ENCODE measurements at places on chromosomes 2 and 18.
A peak's percentile ranks its signal among the peaks of the same experiment; 100 is the strongest.

DNA sequence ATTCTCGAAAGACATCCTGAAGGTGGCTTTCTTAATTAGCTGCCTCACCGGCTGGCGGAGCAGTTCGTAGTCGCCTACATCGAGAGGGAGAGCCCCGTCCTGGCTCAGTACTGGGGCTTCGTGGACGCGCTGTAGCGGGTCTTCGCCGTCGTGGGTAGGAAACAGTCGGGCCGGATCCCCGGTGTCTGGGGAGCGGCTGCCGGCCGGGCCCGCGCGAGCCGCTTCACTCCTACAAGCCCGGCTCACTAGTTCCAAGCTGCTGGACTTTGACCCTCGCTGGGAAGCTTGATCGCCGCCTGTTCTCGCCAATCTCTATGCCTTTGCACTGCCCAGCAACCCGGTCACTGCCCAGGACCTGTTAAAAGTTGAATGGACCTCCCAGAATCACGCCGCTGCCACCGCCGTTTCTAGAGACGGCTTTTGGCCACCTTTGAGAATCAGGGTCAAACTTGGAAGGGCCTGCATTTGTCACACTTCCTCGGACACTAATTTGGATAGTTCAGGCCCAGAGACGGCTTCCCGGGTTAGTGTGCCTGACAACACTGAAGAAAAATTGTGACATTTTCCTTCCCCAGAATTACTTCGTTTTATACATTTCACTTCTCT, 41.4 kb upstream of the AKAIN1 start:
- DNase-seq, result peak; percentile 54

DNA sequence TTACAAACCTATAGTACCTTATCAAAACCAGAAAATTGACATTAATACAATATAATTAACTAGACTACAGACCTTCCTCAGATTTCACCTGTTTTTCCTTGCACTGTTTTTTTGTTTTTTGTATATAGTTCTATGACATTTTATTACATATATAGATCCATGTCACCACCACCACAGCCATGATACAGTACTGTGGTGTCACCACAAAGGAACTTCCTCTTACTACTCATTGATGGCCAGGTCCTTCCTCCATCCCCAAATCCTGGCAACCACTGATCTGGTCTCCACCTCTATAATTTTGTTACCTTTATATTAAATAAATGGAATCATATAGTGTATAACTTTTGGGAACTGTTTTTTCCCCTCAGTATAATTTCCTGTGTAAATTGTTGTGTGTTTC, 19.4 kb upstream of the ATP6V1B1 start:
- DNase-seq, result no peak

GRCh38 chr2:170824526-170825015, 7.9 kb downstream of the GAD1 start:
- no peak for DNase-seq

DNA sequence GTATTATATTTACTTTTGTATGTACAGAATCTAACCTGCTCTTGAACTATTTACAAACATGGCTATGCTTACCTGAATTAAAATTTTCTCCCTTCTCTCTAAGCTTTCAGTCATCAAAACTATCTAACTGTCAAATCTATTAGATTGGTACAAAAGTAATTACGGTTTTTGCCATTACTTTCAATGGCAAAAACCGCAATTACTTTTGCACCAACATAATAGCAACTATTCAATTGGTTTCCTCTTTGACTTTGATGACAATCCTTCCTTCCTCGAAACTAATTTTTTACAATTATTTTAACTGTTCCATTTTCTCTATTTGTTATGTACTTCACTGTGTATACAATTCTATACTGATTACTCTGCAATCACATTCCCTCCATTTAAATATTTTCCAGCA, 1019.4 kb upstream of the CDH2 start:
- DNase-seq, result no peak

DNA sequence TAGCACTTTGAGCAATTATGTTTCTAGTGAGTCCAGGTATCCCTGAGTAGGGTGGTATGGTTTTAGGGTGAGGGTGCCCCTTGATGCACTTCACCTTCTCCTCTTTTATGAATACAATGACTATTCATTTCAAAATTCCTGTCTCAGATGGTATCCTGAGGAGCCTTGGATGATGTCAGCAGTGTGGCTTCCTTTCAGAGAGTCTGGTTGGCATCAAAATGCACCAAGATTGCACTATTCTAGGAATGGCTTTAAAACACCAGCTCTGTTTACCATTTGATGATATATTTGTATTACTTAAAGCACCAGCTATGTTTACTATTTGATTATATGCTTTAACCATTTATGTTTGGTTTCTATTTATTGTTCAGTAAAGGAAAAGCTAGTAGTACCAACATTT, 141.0 kb downstream of the FMNL2 start:
- DNase-seq, result no peak

DNA sequence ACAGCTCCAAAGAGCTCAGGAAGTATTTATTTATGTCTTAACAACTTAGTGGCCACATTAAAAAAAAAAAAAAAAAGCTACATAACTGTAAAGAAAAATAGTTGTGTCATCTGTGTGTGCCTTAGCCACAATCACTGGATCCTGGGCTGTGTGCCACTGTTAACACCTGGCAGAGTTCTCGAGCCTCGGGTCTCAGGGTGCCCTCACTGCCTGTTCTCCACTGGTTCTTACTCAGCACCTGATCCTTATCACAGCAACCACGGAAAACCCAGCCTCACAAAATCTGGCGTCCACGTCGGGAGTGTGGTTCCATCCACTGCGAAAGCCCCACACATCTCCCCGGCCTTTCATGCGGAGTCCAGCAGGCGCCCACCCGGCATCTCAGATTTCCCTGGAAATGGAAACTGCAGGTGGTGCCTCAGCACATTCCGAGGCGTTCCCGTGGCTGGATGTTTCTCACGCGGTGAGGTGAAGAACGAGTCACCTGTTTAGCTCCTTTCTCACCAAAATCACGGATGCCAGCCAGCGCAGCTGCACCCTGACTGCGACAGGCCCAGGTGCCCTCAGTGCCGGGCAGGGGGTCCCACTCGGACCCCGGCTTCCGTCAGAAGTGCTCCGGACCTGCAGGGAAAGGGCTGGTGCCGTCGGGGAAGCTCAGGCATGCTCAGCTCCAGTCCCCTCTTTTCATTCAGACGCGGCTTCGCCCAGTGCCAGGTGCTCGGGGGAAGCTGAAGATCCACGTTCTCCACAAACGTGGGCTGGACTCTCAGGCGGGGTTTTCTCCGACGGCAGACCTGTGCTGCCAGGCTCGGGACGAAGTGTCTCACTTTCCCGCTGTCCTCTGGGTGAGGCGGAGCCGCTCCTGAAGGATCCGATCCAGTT, 198.7 kb upstream of the SALL3 start:
- DNase-seq, result no peak

DNA sequence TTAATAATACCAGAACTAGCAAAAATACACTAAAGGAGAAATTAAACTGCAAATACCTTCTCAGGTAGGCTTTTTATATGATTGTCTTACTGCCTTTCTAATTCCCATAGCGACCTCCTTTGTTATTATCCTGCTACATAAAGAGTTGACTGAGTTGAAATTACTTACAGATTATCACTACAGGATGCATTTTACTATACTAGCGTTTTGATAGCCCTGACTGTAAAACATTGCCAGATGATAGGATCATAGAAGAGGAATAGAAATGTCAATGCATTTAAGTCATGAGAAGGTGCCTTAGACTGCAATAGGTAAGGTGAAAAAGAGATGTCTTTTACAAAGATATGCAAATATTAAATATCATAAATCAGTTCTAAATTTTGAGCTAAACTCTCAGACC, 639.7 kb downstream of the NRXN1 start:
- no peak for DNase-seq

DNA sequence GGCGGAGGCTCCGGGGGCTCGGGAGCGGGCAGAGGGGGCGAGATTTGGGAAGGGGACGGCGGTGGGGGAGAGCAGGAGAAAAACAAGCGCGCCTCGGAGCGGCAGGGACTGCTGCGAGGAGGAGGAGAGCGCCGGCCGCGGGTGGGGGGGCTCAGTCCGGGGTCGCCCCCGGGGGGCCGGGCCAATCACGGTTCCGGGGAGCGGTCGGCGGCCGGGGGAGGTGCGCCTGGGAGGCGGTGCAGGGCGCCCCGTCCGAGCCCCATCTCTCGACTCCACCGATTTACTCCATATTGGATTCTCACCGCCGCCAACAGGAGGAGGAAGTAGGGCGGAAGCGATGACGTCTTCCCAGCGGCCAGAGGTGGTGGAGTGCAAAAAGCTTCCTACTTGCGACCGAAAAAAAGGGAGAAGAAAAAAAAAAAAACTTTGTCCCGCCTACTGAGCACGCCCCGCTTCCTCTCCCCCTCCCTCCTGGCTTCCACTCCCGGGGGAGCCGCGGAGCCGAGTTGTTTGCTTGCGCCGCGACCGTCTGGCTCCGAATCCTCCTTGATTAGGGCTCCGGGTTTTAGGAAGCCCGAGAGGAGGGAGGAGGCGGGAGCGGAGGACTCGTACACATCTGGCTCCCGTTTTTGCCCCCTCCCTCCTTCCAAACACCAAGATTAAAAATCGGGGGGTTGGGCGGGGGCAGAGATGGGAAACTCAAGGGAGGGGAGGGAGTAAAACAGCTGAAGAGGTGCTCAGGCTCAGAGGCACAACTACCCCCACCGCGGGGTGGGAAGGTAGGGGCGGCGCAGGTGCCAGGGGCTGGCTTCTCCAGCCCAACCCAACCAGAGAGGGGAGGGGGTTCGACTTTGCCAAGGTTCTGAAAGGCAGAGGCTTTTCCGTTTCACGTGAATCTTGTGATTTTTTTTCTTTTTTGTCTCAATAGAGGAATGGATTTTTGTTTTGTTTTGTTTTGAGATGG, at the start of gene SPRED2:
Gene SPRED2, minus strand, starts transcription at position 373 of the 964 bp plus-strand sequence. CDS start 612 bp downstream, outside the sequence.
- peak; percentile 82 for DNase-seq

GRCh38 chr18:13395577-13395976, 177.0 kb downstream of the LDLRAD4 start:
- no peak for DNase-seq

- DNase-seq, result no peak
Measured at GRCh38 chr2:1702186-1702565, 42.1 kb downstream of the PXDN start.

DNA sequence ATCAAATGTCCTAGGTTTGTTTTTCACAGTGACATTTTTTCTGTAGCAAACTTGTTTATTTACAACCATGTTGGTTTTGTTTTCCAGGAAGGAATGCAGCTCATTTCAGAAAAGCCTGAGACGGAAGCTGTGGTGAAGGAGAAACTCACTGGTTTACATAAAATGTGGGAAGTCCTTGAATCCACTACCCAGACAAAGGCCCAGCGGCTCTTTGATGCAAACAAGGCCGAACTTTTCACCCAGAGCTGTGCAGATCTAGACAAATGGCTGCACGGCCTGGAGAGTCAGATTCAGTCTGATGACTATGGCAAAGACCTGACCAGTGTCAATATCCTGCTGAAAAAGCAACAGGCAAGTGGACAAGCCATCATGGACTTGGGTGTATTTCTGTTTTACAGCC, 79.2 kb upstream of the EML6 start:
- DNase-seq, result no peak

DNA sequence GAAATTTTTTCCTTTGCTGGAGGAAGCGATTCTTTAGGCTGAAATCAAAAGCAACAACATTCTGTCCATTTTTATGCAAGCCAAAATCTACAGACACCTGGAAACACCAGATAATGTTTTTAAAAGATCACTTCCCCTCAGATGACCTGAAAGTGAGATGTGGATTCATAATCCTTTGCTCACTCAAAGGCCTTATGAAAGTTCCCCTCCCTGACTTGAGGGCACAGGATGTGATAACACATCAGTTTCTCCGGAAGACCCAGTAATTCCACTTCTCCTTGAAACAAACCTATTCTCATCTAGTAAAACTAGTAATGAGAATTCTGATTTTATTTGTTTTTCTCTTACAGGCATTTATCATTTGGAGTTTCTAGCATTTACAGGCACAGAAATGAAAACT, 218.3 kb upstream of the RND3 start:
- no peak for DNase-seq

DNA sequence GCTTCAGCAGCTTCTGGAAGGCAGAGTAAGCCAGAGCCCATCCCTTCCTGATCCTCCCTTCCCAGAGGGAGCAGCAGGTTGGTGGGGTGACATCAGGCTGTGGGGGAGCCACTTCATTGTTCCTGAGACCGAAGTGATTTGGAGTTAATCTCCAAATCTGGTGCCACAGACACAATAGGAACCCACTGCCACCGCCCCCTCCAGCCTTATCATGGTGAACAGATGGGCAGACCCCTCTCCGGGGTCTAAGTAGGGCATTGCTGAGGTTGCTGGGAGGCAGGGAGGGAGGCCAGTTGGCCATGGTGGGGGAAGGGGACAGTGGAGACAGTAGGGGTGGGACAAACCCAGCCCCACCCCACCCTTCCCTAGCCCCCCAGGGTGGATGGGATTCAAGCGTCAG, 25.6 kb upstream of the SLC35F6 start:
- DNase-seq, result no peak

DNA sequence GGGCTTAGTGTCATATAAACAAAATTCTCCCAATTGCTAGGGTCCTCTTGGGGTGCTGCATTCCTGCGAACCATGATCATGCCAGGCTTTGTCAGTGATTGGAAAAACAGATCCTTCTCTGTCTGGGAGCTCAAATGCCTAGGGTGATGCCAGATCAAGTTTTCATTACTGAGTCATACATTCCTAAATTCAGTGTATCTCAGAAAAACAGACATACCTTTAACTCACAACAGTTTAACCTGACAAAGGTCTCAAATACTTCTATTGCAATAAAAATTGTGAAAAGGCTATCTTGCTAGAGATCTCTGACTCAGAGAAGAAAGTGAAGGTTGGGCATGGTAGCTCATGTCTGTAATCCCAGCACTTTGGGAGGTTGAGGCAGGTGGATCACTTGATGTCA, 86.9 kb downstream of the SH3YL1 start:
- DNase-seq, result no peak

DNA sequence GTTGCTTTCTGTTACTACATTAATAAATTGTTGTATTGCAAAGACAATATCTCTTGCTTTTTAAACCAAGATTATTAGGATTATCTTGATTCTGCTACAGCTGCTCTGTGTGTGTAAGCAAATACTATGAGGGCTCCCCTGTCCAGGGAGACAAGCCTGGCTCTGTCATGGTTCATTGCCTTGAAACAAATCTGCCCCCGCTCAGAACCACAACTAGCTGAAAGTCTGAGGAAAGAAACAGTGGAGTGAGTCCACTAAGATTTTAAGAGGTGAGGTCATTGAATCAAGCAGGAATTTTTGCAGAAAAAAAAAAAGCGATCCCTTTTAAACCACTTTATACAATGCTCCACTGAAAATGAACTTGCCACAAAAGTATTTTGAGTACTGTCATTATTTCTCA, 30.8 kb upstream of the LRRTM4 start:
- no peak for DNase-seq

GRCh38 chr2:147716906-147717305, 127.9 kb upstream of the ACVR2A start:
- DNase-seq, result no peak

DNA sequence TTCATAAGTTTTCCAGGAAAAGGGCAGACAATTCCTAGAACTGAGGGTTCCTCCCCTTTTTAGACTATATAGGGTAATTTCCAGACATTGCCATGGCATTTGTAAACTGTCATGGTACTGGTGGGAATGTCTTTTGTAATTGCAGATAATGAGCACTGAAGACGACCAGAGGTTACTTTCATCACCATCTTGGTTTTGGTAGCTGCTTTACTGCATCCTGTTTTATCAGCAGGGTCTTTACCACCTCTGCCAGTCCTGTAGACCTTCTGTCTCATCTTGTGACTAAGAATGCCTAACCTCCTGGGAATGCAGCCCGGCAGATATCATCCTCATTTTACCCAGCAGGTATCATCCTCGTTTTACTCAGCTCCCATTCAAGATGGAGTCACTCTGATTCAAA, 583.9 kb upstream of the KLHL29 start:
- no peak for DNase-seq

- DNase-seq, result no peak
Measured at GRCh38 chr2:189298038-189298437, 118.5 kb upstream of the COL5A2 start.

All from activated CD8-positive, alpha-beta memory T cell treated with anti-CD3 and anti-CD28 coated beads, Interleukin-2, amount 10 ng/mL, durations not matched to agents 7 days and 5 days (primary cell).